ENCODE measurements at places on chromosomes 2 and 18. TPM values are rescaled to one million over a fixed set of nuclear protein-coding genes. Genes with fewer than 3 reads are reported as not detected.

DNA sequence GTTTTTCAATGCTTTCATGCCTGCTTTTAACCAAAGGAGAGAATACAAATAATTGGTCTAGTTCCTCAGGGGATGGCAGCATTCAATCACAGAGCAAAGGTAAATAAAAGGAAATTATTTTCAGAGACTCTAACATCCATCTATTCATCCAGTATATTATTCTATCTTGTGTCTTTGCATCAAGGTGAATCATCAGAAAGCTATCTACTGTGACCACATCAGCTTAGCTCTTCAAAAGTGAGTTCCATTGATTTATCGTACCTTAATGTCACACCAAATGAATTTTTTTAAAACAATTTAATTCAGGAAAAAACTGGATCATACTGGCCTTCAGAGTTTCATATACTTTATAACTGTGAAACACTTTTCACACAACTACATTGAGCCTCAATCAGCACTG, 66.1 kb downstream of the CHN1 start:
- H3K27ac ChIP-seq = no peak overlapping the region
- no peaks in the 10 kb centered on the region for H3K27me3 ChIP-seq
- H3K4me1 ChIP-seq = no peaks in the 10 kb centered on the region
- H3K36me3 ChIP-seq = no peaks in the 10 kb centered on the region
- H3K4me3 ChIP-seq = no peak overlapping the region
- no peak for DNase-seq

DNA sequence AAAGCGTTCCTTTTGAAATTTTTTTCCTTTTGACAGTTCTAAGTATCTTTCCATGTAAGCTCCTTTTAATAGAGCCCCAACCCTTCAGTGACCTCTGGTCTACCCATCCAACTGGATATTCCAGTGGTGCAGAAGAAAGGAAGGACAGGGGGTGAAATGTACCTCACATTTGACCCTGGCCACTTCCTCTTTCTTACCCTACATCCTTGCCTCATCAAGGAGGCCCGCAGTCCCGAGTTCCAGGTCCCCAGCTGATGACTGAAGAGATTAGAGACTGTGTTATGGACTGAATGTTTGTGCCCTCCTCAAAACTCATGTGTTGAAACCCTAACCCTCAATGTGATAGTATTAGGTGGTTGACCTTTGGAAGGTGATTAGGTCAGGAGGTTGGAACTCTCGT, 158.1 kb downstream of the RBM43 start:
- H3K4me1 ChIP-seq = no peaks in the 10 kb centered on the region
- H3K4me3 ChIP-seq = no peak overlapping the region
- H3K27ac ChIP-seq = no peak overlapping the region
- no peaks in the 10 kb centered on the region for H3K27me3 ChIP-seq
- DNase-seq = no peak

DNA sequence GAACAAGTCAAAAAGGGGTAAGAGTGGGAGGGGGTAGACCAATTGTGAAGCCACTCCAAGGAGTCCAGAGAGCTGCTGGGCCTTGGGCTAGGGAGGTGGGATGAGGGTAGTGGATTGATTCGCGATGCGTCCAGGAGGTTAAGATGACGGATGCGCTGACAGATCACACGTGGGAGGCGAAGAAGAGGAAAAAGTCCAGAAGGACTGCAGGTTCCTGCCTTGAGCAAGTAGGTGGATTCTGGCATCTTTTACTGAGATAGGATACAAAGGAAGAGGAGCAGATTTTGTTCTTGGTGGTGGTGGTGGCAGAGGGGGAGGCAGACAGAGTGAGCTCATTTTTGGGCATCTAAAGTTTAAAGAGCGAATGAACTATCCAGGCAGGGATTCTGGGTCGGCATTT, 76.5 kb downstream of the KCTD1 start:
- H3K27me3 ChIP-seq = no peaks in the 10 kb centered on the region
- H3K4me1 ChIP-seq = no peaks in the 10 kb centered on the region
- no peak overlapping the region for H3K27ac ChIP-seq

EPHA4 gene
- total RNA-seq = 17.7 TPM

Measured in left lung (tissue), 14 donors.